ENCODE measurements at places on chromosomes 6 and 20.

GRCh38 chr20:25484224-25484846, 76.9 kb downstream of the GINS1 start:
- no peak for DNase-seq

GRCh38 chr6:21240709-21241108, 352.8 kb upstream of the SOX4 start:
- DNase-seq: no peak

DNA sequence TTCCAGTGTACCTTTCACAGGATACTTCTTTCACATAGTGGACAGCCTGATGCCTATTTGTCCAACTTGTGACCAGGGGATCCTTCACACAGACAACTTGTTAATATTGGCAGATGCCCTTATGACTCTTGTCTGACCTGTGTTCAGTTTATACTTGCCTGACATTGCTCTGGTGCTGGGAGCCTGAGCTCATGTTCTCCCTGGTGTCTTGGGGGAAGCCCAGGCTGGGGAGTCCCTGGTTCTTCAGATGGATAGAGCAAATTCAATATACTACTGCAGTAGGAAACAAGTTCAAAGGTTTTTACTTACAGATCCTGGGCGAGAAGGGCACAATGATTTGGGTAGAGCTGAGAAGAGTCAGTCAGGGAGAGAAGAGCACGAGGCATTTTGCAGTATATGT, 76.1 kb downstream of the NKAIN2 start:
- no peak for DNase-seq

DNA sequence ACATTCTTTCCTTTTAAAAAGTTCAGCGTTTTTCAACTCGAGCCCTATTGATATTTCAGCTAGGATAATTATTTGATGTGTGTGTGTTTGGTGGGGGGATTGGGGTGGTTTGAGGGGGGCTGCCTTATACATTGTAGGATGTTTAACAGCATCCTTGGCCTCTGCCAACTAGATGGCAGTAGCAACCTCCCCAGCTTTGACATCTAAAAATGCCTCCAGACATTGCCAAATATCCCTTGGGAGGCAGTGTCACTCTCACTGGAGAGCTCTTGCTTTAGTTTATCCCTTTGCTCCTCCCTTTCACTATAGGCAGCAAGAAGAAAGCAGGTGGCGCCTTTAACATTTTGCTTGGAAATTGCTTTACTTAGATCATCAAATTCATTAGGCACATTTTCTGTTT, 14.6 kb upstream of the TP53TG5 start:
- no peak for DNase-seq

- DNase-seq: no peak
These were observed 117.5 kb downstream of the GPX5 start for GRCh38 chr6:28643017-28643740.

DNA sequence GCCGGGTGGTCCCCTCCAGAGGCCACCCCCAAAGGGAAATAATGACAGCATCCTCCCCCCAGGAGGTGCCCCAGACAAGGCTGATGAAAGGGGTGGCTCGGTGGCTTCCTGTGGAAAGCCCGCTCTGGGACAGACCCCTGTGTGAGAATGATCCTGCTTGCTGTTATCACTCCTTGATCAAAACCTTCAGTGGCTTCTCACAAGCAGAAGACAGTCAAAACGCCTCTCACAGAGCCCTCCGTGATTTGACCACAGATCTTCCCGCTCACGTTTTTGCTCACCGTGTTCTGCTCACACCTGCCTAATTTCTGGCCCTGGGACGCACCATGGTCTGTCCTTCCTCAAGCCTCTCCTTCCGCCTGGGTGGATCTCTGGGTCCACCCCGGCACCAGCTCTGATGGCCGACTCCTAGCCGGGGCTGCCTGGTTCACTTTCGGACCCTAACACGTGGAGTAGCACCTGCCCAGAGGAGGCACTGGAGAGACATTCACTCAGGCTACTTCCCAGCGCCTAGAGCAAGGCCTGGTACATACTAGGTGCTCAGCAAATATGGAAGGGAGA, 210.4 kb downstream of the ANKRD60 start:
- no peak for DNase-seq

- DNase-seq: no peak
These were observed 29.7 kb downstream of the CEP162 start for GRCh38 chr6:84197708-84198107.

DNA sequence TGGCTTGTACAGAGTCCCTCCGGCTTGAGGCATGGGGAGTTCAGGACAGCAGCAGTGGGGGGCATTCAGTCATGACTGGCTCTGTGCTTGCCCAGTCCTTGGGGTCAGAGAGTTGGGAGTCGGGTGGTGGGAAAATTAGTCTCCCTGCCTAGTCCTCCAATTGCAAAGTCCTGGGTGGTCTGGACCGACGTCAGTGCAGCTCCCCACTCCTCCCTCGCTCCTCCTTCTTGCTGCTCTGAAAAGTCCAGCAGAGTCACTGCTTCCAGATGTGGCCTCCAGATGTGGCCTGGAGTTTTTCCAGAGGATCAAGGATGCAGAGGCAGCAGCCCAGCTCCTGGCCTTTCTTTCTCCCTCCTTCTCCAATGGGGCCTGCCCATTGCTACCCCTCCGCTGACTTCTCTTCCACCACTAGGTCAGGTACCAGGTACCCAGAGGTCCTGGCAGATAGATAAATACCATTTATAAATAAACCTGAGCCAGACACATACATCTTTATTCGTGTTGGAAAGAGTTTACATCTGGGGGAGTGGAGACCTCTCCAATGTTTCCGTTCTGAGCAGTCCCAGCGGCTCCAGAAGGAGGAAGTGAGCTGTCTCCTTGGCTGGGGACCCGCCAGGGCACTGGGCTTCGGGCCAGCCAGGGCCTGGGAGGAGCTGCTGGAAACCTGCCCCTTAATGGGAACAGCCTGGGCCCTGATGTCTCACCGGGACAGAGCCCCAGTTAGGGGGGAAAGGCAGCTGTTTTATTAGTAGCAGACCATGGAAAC, 49.0 kb upstream of the RNF24 start:
- DNase-seq: peak; percentile 87

- DNase-seq: no peak
These were observed 1.3 kb upstream of the PPP1R16B start for GRCh38 chr20:38804221-38804620.

- DNase-seq: no peak
These were observed 79.7 kb downstream of the EDN1 start for GRCh38 chr6:12369781-12370262.

- DNase-seq: no peak
These were observed 86.6 kb downstream of the CD40 start for GRCh38 chr20:46204594-46205186.

- peak; percentile 8 for DNase-seq
These were observed 5.2 kb upstream of the BPIFA3 start for GRCh38 chr20:33211817-33212424.

- no peak for DNase-seq
These were observed 37.0 kb upstream of the MAS1 start for GRCh38 chr6:159853754-159854153.

DNA sequence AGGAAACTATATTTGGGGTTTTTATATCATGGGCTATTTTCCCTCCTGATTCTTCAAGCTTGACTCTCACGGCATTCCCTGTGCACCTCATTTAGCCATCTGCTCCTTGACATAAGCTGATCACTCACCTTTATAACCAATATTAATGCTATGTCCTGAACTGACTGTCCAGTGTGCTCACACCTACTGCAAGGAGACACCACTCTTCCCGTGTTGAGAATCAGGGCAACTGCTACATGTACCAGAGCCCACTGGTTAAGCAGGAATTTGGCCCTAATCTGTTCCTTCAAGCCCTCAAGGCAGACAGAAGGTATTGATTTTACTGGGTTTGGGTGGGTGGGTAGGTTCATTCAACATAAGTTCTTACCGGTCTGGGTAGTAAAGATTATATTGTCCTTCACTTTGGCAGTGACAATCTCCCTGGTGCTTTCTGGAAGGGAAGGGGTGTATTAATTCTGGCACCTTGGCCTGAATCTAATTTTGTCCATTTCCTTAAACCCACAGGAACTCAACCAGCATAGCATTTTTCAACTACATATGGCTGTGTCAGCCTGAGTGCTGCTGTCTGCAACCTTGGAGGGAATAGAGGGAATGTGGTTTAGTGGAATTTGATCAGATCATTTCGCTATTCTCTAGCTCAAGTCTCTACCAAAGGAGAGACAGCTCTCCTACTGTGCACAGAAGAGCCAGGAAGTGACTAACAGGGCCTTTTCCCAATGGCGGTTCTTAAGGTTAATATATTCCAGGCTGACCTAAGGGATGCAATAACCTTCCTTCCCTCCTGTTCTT, 293.2 kb downstream of the BTBD9 start:
- DNase-seq: no peak

Measured in transverse colon (tissue), 4 donors.